Mesothelial cell of epicardium (in vitro differentiated cells): ENCODE measurements at places on chromosomes 6 and 20.

DNA sequence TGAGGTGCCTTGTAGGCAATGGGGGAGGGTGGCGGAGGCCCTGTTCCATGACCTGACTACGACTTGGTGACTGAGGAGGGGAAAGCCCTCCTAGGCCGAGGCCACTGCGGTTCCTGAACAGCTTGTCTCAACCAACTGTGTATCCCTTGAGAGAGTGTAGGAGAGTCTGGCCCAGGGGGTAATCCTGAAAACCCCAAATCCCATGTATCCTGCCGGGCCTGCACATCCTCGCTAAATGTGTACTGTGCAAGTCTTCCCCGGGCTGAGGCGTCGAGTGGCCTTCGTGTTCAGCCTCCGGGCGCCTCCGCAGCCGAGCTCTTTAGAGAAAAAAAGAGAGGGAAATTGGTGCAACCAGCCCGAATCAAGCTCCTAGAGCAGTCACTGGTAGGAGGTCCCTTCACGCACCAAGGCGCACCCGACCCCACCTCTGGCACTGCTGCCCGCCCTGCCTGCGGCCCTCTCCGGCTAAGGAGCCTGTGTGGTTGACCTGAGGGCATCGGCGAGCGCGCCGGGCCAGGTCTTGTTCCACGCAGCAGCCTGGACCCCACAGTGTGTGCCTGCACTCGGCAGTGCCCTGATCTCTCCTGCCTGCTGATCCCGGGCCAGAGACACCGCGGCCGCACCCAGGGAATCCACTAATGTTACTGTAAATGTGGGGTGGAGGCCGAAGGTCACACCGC is 7.3 kb downstream of the SIM1 start:
- H3K27me3 ChIP-seq, result peaks cover 21% of the 10 kb centered on the region
- H3K4me3 ChIP-seq, result no peak overlapping the region
- peaks cover 6% of the 10 kb centered on the region for H3K4me1 ChIP-seq
- DNase-seq, result peak; percentile 41

GRCh38 chr6:90544081-90544480 is 42.8 kb downstream of the MAP3K7 start:
- H3K27ac ChIP-seq, result no peak overlapping the region
- no peak overlapping the region for H3K4me3 ChIP-seq
- peaks cover 44% of the 10 kb centered on the region for H3K36me3 ChIP-seq
- no peaks in the 10 kb centered on the region for H3K27me3 ChIP-seq

DNA sequence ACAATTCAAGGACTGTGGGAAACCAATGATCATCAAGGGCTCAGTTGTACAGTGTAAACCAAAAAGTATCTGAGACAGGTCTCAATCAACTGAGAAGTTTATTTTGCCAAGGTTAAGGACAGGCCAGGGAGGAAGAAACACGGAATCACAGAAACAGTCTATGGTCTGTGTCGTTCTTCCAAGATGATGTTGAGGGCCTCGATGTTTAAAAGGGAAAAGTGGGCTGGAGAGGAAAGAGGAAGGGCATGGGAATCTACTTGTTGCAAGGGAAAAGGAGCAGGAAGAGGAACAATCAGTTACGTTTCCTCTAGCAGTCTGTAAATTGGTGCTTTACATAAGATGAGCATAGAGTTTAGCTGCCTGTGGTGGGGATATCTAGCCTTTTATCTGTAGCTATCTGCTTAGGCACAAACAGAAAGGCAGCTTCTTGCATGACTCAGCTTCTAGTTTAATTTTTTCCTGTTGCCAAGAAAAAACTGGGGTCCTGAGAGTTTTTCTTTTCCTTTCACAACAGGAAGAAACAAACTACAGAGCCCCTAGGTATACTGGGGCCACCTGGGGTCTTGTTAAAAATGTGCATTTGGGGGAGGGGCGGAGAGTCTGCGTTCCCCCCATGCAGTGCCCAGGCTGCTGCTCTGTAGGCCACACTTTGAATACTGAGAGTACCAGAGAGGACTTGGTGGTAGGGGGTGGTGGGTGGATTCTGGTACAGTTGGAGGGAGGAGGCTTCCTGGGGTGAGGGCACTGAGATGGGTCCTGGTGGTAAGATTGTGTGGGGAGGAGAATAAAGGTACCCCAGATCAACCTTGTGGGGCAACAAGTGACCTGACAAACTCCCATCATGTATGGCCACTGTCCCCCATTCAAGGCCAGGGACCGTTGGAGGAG is 35.3 kb upstream of the EZR start:
- H3K27ac ChIP-seq, result no peak overlapping the region
- DNase-seq, result no peak
- no peaks in the 10 kb centered on the region for H3K27me3 ChIP-seq
- no peak overlapping the region for H3K4me3 ChIP-seq
- peaks cover 41% of the 10 kb centered on the region for H3K4me1 ChIP-seq

GRCh38 chr20:18705490-18705889 is 108.1 kb upstream of the SCP2D1 start:
- peaks cover 7% of the 10 kb centered on the region for H3K4me1 ChIP-seq
- no peak for DNase-seq
- no peaks in the 10 kb centered on the region for H3K27me3 ChIP-seq
- H3K36me3 ChIP-seq, result no peaks in the 10 kb centered on the region
- H3K27ac ChIP-seq, result no peak overlapping the region

DNA sequence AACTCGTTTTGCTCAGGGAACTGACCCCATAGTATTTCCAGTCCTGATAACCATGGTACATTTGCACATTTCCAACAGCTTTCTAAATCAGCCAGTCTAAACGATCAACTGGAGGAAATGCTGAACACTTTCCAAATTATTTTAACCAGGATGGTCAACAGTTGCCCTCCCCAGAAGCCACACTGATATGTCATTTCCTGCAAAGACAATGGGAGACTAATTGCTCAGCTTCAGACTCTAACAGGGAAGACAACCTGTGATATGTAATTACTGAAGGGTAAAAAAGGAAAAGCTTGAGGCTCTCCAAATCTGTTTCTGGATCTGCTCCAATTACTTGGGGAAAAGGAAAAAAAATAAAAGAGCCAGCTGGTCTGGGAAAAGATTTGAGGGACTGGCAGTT is 88.8 kb downstream of the FYN start:
- H3K27ac ChIP-seq, result no peak overlapping the region
- H3K36me3 ChIP-seq, result peaks cover 2% of the 10 kb centered on the region
- no peak for DNase-seq

- H3K4me3 ChIP-seq, result no peak overlapping the region
- no peak for DNase-seq
- no peaks in the 10 kb centered on the region for H3K36me3 ChIP-seq
Observed at GRCh38 chr6:84448331-84448730, 220.9 kb upstream of the CEP162 start.

GRCh38 chr6:155174576-155175211 is 89.1 kb upstream of the CLDN20 start:
- H3K4me1 ChIP-seq, result peaks cover 16% of the 10 kb centered on the region
- no peaks in the 10 kb centered on the region for H3K27me3 ChIP-seq
- no peak overlapping the region for H3K27ac ChIP-seq
- H3K36me3 ChIP-seq, result no peaks in the 10 kb centered on the region

DNA sequence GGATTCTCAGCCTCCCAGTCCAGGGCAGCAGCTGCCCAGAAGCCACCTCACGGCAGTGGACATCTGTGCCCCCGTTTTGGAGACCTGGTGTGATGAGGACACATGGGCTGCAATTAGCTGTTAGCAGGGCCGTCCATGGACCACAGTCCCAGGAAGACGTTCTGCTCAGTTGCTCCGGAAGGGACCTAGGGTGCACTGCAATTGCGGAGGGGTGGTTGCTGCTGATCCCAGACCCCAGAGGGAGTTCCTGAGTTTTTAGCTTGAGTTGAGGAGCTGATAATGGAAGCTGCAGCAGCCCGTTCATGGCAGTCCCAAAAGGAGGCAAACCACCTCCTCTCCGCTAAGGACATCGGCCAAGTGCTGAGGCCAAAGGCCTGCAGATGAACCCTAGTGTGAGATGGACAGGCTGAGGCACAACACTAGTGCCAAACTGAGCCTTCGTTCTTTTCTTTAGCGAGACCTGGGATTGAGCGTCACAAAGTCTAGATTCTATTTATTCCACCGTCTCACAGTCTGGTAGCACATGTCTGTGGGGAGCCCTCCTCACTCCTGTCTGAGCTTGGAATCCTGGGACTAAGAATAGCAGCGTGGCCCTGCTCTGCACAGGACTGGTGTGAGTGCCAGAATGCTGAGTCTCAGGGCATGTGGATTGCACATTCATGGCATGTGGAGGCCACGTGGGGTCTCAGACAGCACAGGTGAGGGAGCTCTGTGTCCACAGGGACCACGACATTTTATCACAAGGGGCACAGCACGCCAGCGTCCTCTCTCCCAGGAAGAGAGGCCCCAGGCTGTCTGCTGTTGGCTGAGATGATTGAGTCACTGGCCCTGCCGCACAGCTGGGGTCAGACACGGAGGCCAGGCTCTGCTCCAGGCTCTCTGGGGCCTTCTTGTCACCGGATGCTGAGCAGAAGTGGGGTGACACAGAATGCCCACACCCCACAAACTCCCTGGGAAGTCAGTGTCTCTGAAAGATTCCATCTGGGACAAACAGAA is 113.4 kb downstream of the PSMB1 start:
- peaks cover 20% of the 10 kb centered on the region for H3K4me1 ChIP-seq
- peaks cover 5% of the 10 kb centered on the region for H3K36me3 ChIP-seq
- DNase-seq, result peak; percentile 36
- peak overlapping the region; percentile 34 for H3K27ac ChIP-seq
- H3K27me3 ChIP-seq, result no peaks in the 10 kb centered on the region

DNA sequence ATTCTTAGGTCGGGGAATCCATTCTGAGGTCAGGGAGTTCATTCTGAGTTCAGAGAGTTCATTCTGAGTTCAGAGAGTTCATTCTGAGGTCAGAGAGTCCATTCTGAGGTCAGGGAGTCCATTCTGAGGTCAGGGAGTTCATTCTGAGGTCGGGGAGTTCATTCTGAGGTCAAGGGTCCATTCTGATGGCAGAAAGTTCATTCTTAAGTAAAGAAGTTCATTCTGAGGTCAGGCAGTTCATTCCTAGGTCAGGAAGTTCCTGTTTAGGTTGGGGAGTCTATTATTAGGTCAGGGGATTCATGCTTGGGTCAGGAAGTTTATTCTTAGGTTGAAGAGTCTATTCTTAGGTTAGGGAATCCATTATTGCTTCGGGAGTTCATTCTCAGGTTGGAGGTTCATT is 16.5 kb upstream of the NXT1 start:
- no peaks in the 10 kb centered on the region for H3K27me3 ChIP-seq
- DNase-seq, result no peak
- no peaks in the 10 kb centered on the region for H3K36me3 ChIP-seq
- H3K4me1 ChIP-seq, result no peaks in the 10 kb centered on the region
- no peak overlapping the region for H3K27ac ChIP-seq
- H3K4me3 ChIP-seq, result no peak overlapping the region

- H3K4me3 ChIP-seq, result peak overlapping the region; percentile 57
- no peaks in the 10 kb centered on the region for H3K36me3 ChIP-seq
- peak; percentile 81 for DNase-seq
Observed at GRCh38 chr20:59571551-59572314, 32.6 kb upstream of the PHACTR3 start.

DNA sequence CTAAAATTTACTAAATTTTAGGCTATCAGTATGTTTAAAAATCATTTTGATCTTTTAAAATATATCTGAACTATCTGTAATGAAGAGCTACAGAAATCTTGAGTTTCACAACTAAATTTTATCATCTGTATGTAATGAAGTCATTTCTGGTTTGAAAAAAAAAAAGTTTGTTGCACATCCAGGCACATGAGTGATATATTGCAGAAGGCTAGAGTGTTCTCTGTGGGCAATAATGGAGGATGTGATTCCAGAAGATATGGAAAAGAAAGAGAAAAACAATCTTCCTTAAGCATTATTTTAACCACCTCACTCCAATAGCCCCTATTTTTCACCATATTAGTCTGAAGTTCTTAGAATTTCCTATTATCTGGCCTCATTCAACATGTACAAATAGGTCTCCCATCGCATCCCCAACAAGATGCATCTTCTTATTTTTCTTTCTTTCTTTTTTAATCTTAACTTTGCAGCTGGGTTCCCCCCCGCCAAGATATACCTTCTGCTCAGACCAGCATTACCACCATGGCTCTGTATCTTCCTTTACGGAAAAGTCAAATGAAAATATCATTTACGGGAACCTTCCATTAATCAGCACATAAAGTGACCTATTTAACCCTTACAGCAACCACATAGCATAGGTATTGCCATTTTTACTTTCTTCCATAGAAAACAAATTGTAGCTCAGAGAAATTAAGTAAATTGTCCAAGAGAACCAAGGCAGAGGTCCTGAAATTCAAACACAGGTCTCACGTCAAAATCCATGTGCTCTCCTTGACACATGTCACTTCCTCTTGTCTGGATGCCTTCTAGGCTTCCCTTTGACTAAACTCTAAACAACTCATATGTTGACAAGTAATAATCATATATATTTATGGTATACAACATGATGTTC is 116.9 kb downstream of the KIF13A start:
- no peaks in the 10 kb centered on the region for H3K27me3 ChIP-seq
- DNase-seq, result no peak
- H3K27ac ChIP-seq, result no peak overlapping the region
- H3K4me3 ChIP-seq, result no peak overlapping the region

- no peak overlapping the region for H3K4me3 ChIP-seq
- H3K27me3 ChIP-seq, result no peaks in the 10 kb centered on the region
- peaks cover 2% of the 10 kb centered on the region for H3K4me1 ChIP-seq
- peak; percentile 14 for DNase-seq
Observed at GRCh38 chr6:170050591-170051041, 240.3 kb downstream of the DLL1 start.

DNA sequence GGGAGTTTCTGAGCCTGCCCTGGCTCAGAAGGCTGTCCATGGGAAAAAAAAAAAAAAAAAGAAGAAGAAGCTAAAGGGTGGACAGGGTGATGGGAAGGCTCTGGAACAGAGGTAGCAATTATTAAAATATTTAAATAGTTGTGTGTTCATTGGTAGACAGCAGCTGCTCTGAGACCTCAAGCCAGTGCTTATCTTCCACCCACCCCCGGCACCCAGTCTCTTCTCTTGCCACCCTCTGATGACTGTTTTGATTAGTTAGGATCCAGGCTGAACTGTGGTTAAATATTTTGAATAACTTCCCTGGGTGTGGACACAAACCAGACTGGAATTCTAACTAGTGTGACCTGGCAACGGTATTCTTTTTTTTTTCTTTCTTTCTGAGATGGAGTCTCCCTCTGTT is 16.9 kb upstream of the SRSF3 start:
- H3K4me3 ChIP-seq, result no peak overlapping the region
- peaks cover 29% of the 10 kb centered on the region for H3K4me1 ChIP-seq
- DNase-seq, result no peak
- peak overlapping the region; percentile 96 for H3K27ac ChIP-seq
- no peaks in the 10 kb centered on the region for H3K36me3 ChIP-seq

GRCh38 chr6:146872426-146872785 is 273.6 kb downstream of the ADGB start:
- no peaks in the 10 kb centered on the region for H3K36me3 ChIP-seq
- no peak overlapping the region for H3K4me3 ChIP-seq
- H3K27me3 ChIP-seq, result no peaks in the 10 kb centered on the region
- peaks cover 33% of the 10 kb centered on the region for H3K4me1 ChIP-seq
- no peak for DNase-seq
- no peak overlapping the region for H3K27ac ChIP-seq

GRCh38 chr6:55668591-55668990 is 89.6 kb upstream of the HMGCLL1 start:
- H3K4me1 ChIP-seq, result peaks cover 16% of the 10 kb centered on the region
- no peak for DNase-seq
- H3K36me3 ChIP-seq, result peaks cover 5% of the 10 kb centered on the region
- H3K27me3 ChIP-seq, result peaks cover 57% of the 10 kb centered on the region
